ENCODE measurements at places on chromosomes 7 and 10.

DNA sequence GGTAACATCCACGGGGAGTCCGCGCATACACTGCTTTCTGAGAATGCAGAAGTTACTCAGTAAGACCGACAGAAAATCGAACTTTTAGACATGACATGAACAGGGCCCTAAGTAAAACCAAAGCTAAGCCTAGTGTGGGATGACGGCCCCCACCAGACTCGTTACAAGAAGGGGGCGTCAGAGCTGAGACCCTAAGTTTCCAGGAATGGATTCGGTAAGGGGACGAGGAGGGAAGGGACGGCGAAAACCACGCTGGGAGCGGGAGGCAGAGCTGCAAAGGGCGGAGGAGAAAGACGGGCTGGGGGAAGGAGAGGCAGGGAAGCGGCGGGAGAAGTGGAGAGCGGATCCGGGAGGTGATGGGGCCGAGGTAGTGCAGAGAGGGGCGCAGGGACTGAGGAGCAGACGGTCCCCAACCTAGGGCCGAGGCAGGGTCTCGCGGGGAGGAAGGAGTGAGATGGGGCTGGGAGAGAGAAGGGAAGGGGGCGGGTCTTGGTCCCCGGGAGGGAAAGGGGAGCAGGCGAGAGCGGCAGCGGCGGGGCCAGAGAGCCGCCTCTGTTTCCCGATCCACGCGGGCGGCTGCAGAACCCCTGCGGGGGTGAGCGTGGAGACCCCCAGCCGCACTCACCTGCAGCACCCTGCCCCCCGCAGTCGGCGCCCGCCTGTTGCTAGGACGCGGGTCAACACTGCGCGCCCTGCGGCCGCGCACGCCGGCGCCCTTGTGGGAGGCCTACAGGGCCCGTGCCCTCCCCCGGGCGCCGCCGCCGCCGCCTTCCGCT lies 513 bp downstream of the ODAD2 start:
- DNase-seq: no peak

DNA sequence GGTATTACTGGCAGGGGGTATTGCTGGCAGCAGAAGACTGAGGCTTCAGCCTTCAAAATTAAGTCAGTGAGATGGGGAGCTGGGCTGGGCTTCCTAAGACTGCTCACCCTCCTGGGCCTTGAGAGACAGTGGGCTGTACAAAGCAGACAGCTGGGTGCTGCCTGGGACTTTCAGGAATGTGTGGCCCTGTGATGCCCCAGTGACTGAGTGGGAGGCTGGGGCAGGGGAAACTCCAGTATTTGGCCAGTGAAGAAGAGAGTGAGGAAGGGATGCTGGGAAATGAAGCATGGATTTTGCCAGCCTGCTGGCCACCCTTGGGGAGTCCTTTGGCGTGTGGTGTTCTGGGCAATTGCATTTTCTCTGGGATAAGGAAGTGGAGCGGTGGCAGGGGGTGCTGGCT lies 442 bp downstream of the ANKRD2 start:
- no peak for DNase-seq

- DNase-seq: no peak
These were observed 865.4 kb upstream of the MBL2 start for GRCh38 chr10:53638006-53638405.

DNA sequence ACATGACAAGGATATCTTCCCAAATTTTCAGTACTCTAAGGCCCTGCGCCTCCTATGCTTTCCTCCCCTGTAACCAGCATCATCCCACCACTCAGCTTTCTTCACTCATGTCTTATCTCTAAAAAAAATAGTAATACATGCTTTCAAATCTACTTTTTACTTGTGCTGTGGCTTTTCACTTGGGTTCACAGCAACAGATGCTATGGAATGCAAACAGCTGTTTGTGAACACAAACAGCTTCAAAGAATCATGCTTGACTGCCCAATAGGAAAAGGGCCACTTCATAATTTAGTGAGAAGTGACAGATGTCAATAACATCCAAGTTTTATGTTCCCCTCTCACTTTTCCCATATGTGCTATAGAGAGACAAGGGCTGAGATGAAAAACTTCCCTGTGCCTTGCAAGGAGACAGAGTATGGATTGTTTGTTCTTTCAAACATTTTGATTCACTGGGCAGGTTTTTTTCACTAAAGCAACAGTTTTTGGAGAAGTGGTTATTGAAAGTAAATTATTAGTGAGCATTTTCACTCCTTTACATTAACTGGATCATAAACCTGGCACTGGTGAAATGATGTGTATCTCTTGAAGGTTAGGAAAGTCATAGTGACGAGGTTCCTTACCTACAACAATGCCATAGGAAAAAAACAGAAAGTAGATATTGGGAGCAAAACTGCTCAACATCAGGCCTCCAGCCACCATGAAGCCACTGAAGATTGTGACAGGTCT lies 37.3 kb downstream of the SLC16A9 start:
- no peak for DNase-seq

DNA sequence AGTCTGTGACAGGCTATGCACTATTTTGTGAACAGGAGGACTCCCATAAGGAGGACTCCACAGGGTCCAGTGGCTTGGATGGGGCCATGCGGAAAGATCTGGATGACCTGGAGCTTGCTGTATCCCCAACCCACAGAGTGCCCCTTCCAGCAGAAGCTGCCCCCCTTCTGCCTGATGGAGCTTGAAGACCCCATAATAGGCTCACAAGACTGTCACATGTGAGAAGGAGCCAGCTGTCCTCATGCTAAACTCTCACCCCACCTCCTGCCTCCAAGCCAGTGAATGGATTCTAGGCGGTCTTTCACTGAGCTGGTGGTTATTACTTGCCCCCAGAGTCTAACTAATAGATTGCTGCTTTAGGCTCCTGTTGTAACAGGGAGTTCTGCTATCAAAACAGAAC lies 79.1 kb downstream of the XRCC2 start:
- no peak for DNase-seq

GRCh38 chr7:56074371-56074791 lies 10.3 kb downstream of the SUMF2 start:
- DNase-seq: peak; percentile 39

- no peak for DNase-seq
These were observed 724.5 kb downstream of the LRMDA start for GRCh38 chr10:76155961-76156360.

DNA sequence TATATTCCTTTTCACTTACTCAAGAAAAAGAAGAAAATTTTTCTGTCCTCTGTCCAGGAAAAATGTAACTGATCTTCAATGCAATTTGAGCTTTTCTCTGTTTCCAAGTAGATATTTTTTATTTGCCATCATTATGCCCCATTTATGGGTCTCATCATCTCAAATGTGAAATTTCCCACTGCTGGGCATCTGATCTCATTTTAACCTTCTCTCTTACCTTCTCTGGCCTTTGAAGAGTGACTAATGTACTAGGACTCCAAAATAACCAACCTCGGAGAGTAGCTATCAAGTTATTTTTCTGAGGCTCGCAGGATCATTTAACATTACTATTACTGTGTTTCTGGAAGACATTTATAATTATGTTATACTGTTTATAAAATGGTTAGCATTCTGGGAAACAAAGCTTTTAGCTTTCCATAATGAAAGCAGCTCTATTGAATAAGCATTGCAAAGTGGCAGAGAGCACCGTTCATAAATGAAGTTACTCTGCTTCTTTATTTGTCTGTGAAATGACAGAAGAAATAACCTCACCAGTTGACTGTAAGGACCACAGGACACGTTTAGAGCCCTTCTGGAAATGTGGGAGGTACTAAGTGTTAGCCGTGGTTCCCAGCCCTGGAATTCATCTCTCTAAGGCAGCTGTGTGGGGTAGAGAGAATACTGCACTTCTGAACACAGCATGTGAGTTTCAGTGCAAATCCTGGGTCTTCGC lies 33.3 kb upstream of the NMT2 start:
- no peak for DNase-seq

- DNase-seq: no peak
These were observed 86.5 kb downstream of the DNAJB6 start for GRCh38 chr7:157423348-157423747.

DNA sequence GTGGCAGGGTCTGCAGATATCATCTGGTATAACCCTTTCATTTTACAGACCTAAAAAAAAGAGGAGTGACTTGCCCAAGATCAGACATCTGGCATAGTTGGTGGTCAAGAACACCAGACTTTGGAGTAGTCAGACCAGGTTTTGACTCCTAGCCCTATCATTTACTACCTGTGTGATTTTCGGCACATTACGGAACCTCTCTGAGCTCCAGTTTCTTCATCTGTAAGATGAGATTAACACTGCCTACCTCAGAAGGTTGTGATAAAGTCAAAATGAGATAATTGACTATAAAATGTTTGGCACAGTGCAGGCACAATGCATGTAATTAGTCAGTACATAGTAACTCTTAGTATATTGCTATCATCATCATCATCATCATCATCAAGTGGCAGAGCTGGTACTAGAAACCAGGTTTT lies 1.2 kb downstream of the STRIP2 start:
- DNase-seq: no peak

DNA sequence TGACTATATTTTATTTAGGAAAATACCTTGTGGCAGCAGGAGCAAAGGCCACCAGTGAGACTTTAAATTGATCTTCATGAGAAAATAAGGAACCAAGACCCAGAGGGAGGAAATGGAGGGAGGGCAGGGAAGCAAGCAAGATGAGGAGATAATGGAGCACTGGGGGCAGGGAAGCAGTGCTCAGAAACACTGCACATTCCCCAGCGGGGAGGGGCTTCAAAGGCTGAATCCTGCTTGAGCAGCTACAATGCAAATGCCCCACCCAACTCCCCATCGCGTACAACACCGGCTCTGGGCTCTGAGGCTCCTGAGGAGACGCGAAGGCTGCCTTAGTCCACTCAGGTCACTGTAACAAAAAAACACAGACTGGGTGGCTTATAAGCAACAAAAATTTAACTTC lies 503.8 kb downstream of the GRID1 start:
- no peak for DNase-seq

GRCh38 chr10:124477614-124478363 lies 16.2 kb downstream of the LHPP start:
- no peak for DNase-seq

DNA sequence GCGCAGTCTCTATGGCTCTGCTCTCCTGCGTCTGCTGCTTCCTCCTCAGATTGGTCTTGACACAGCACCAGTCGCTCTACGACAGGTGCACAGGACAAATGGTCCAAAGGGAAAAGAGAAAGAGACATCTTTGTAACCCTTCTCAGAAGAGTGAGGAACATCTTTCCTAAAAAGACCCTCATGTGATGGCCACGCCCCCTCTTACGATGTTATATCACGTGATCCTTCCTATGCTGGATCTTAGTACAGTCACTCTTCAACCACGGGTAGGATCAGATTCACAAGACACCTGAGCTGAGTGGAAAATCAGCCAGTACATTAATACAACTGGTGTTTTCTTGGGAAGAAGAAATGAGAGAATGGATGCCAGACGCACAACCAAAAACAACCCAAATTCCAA lies 262.2 kb upstream of the CELF2 start:
- no peak for DNase-seq

All from activated gamma-delta T cell treated with anti-CD3 and anti-CD28 coated beads, Interleukin-2, amount 50 U/mL, for 16 hours (primary cell).